ENCODE measurements at places on chromosomes 1 and 21.

GRCh38 chr1:8384088-8384487, 66.2 kb downstream of the SLC45A1 start:
- peaks cover 7% of the 10 kb centered on the region for H3K36me3 ChIP-seq
- H3K27ac ChIP-seq = no peak overlapping the region
- peaks cover 42% of the 10 kb centered on the region for H3K4me1 ChIP-seq
- H3K4me3 ChIP-seq = no peak overlapping the region
- DNase-seq = no peak
- no peaks in the 10 kb centered on the region for H3K27me3 ChIP-seq

DNA sequence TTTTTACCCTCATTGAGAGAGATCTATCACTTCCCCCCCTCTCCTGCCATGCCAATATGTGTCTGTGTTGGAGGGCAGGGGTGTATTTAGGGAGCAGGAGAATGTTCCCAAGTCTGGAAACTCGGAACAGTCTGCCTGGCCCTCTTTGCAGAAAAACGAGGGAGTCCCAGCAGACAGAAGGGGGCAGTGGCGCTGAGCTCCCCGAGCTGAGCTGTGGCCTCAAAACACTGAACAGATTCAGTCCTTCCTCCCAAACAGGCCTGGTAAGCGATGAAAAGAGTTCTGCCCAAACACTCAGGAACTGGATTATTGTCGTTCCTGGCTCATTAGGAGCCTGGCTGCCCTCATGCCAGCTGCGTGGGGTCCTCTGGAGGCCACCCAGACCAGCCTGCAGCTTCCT, 981 bp downstream of the CLDN14 start:
- no peak overlapping the region for H3K27ac ChIP-seq
- no peak overlapping the region for H3K4me3 ChIP-seq
- peaks cover 10% of the 10 kb centered on the region for H3K27me3 ChIP-seq
- no peak for DNase-seq

DNA sequence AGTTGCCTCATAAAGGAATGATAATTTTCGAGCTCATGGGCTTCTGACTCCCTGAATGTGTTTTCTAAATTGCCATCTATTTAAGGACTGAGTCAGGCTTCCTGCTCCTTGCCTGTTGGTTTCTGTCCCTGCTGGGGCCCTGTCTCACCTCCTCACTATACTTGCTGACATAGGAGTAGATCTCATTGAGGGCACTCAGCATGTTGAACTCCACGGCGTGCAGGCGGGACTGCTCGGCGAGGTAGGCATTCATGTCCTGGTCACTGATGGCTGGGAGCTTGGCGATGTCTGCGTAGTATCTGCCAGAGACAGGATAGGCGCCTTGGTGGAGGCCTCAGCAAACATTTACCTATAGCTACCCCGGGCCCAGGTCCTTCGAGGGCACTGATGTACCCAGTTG, 116.9 kb upstream of the CD34 start:
- H3K36me3 ChIP-seq = peaks cover 8% of the 10 kb centered on the region
- no peak overlapping the region for H3K27ac ChIP-seq
- H3K4me3 ChIP-seq = no peak overlapping the region
- H3K4me1 ChIP-seq = no peaks in the 10 kb centered on the region

DNA sequence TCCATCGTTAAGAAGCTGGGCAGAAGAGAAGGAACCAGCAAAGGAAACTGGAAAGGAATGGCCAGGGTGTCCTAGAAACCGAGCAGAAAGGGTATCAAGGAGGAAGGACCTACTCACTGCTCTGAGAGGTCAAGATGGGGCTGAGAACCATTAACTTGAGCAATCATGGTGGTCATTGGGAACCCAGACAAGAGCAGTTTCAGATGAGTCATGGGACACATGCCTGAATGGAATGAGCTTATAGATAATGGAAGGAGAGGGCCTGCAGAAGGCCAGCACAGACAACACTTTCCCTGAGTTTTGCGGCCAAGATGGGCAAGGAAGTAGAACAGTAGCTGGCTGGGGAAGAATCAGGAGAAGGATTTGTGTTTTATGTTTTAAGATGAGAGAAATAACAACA, 383.2 kb downstream of the KIF26B start:
- no peak for DNase-seq
- no peak overlapping the region for H3K27ac ChIP-seq
- H3K36me3 ChIP-seq = peaks cover 8% of the 10 kb centered on the region
- H3K4me3 ChIP-seq = no peak overlapping the region

DNA sequence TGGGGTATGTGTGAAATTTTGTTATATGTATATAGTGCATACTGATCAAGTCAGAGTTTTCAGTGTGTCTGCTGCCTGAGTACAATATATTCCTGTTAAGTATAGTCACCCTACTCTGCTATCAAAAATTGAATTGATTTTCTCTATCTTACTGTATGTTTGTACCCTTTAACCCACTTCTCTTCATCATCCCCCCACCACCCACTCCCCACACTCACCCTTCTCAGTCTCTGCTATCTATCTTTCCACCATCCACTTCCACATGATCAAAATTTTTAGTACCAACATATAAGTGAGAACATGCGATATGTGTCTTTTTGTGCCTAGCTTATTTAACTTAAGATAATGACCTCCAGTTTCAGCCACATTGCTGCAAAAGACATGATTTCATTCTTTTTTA, 4.2 kb downstream of the LY9 start:
- H3K27me3 ChIP-seq = no peaks in the 10 kb centered on the region
- H3K4me1 ChIP-seq = no peaks in the 10 kb centered on the region
- no peak for DNase-seq
- no peak overlapping the region for H3K4me3 ChIP-seq
- H3K36me3 ChIP-seq = no peaks in the 10 kb centered on the region

GRCh38 chr21:14414932-14415508, 32.1 kb upstream of the HSPA13 start:
- peaks cover 2% of the 10 kb centered on the region for H3K36me3 ChIP-seq
- no peak overlapping the region for H3K4me3 ChIP-seq
- no peak overlapping the region for H3K27ac ChIP-seq
- H3K27me3 ChIP-seq = no peaks in the 10 kb centered on the region

- H3K27me3 ChIP-seq = no peaks in the 10 kb centered on the region
- H3K4me3 ChIP-seq = no peak overlapping the region
- H3K27ac ChIP-seq = peak overlapping the region; percentile 99
- H3K4me1 ChIP-seq = peaks cover 46% of the 10 kb centered on the region
These were observed 42.7 kb upstream of the SLC19A2 start for GRCh38 chr1:169528215-169529067.

DNA sequence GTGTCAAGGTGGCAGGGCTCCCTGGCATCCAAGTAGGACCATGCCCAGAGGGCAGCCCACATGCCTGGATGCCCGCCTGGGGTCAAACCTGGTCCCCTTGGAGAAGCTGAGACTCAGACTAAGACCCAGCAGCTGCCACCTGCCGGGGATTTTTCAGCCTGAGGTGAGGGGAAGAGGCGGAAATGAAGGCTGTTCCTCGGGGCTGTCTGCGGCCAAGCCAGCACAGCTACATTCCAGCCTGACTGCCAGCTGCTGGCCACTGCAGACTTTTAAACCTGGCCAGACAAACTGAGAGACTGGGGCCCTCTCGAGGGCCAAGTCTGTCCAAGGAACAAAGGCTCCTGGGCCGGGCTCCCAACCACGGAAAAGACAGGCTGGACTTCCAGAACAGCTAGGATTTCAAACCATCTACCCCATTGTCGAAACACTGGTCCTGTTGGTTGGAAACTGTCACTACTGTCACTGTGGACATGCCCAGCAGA, 21.9 kb upstream of the PLEKHG5 start:
- H3K27me3 ChIP-seq = no peaks in the 10 kb centered on the region
- H3K4me1 ChIP-seq = peaks cover 31% of the 10 kb centered on the region
- H3K27ac ChIP-seq = peak overlapping the region; percentile 30

DNA sequence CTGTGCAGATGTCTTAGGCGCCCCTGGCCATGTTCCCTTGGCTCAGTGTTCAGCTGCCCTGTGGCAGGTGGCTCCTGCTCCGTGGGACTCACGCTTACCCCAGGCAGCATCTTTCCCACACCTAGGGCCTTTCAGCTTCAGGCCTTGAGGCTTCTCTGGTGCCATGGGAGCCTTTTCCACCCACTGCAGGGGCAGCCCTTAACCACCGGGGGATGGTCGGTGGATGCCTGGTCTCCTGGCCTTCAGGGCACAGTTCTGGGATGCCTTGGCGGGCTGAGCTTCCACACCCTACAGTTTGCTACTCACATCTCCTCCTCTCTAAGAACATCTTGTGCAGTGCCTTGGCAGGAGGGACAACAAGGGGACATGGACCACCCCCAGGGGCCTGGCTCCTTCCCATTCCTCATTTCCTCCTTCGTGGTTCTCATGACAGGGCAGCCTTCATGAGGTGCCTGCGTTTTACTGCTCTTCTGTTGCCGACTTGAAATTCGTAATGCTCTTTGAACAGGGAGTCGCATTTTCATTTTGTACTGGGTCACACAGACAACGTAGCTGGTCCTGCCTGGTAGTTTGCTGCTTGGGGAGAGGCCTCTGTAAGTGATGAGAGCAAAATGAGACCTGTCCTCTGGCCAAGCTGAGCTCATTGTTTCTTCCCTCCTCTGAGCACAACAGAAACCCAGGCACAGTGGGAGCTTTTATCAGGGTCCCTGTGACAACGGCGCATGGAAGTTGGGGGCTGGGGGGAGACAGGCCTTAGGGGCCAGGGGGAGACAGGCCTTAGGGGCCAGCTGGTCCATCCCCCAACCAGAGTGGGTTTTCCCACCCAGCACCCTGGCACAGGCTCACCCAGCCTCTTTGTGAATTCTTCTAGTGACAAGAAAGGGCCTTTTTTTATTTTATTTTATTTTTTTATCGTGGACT, 62.0 kb upstream of the NEK2 start:
- H3K27me3 ChIP-seq = no peaks in the 10 kb centered on the region
- H3K27ac ChIP-seq = no peak overlapping the region
- no peak for DNase-seq
- peaks cover 29% of the 10 kb centered on the region for H3K4me1 ChIP-seq
- H3K4me3 ChIP-seq = no peak overlapping the region
- no peaks in the 10 kb centered on the region for H3K36me3 ChIP-seq

- no peaks in the 10 kb centered on the region for H3K36me3 ChIP-seq
- no peaks in the 10 kb centered on the region for H3K27me3 ChIP-seq
- no peak overlapping the region for H3K4me3 ChIP-seq
These were observed 66.1 kb upstream of the CHODL start for GRCh38 chr21:18178509-18178908.

DNA sequence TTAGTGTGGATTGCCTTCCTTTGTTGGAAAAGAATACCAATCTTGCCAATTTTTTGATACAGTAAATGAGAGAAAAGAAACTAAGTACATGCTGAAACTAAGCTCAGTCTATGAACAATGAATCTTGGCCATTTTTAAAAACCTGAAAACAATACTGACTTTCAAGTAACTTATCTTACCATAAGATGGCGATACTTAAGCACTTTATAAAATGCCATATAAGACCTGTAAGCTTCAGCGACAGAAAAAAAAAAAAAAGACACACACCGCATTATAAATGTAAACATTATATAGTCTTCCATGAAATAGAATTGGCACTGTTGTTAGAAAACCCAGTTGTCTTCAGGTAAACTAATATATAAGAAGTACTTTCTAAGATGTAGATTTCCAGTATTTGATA, 3.0 kb downstream of the OLFM3 start:
- H3K36me3 ChIP-seq = no peaks in the 10 kb centered on the region
- DNase-seq = no peak
- H3K27me3 ChIP-seq = peaks cover 39% of the 10 kb centered on the region

- no peak overlapping the region for H3K4me3 ChIP-seq
- peaks cover 2% of the 10 kb centered on the region for H3K4me1 ChIP-seq
- H3K27ac ChIP-seq = no peak overlapping the region
- no peaks in the 10 kb centered on the region for H3K27me3 ChIP-seq
- H3K36me3 ChIP-seq = no peaks in the 10 kb centered on the region
- peak; percentile 92 for DNase-seq
These were observed 51.4 kb downstream of the KIF21B start for GRCh38 chr1:200971955-200972711.

- no peak overlapping the region for H3K27ac ChIP-seq
- H3K4me1 ChIP-seq = peaks cover 14% of the 10 kb centered on the region
- H3K27me3 ChIP-seq = no peaks in the 10 kb centered on the region
- no peak for DNase-seq
- no peaks in the 10 kb centered on the region for H3K36me3 ChIP-seq
These were observed 351.0 kb upstream of the NFIA start for GRCh38 chr1:60731321-60731720.

GRCh38 chr1:29754573-29755375, 518.5 kb downstream of the PTPRU start:
- DNase-seq = peak; percentile 16
- H3K27me3 ChIP-seq = peaks cover 46% of the 10 kb centered on the region
- no peak overlapping the region for H3K4me3 ChIP-seq
- H3K36me3 ChIP-seq = no peaks in the 10 kb centered on the region
- H3K4me1 ChIP-seq = no peaks in the 10 kb centered on the region

DNA sequence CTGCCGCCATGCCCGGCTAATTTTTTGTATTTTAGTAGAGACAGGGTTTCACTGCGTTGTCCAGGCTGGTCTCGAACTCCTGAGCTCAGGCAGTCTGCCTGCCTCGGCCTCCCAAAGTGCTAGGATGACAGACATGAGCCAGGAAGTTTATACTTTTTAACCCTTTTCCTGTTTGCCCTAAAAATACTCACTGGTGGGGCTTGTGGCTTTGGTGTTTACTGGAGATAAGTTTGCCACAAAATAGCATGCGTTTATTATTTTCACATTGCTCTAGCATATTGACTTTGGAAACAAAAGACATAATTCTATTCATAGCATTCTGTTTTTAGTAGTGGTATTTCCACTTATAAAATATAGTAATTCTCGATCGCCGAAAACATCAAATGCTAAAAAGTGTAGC, 19.8 kb upstream of the GTF2B start:
- no peaks in the 10 kb centered on the region for H3K27me3 ChIP-seq
- H3K27ac ChIP-seq = no peak overlapping the region
- no peak overlapping the region for H3K4me3 ChIP-seq
- DNase-seq = no peak

DNA sequence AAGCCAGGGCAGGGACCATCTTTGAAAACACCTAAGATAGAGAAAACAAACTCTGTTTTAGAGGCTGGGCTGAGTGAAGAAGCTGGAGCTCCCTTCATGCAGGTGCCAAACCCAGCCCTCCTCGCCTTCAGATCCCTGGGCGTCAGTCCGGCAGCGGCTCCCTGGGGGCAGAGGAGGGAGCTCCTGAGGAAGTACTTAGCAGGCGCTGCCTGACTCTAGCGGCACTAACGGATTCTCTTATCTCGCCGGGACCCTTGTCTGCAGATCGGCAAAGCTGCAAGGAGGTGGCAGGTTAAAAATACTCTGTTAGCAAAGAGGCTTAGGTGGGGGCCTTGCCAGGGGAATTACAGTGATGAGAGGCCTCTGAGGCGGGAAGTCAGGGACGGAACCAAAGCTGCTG, 79.6 kb downstream of the PLXNA2 start:
- no peak overlapping the region for H3K4me3 ChIP-seq
- H3K4me1 ChIP-seq = peaks cover 67% of the 10 kb centered on the region
- H3K27ac ChIP-seq = no peak overlapping the region
- no peaks in the 10 kb centered on the region for H3K36me3 ChIP-seq
